Spinal cord (tissue), 10 donors: ENCODE measurements at places on chromosomes 3 and 15. TPM values are rescaled to one million over a fixed set of nuclear protein-coding genes. Genes with fewer than 3 reads are reported as not detected.

Gene GNL3
- 75.6 TPM for polyA plus RNA-seq

Gene CRTAP
- polyA plus RNA-seq, result 63.2 TPM

Gene GASK1A
- 5.2 TPM for polyA plus RNA-seq

Gene BTD
- polyA plus RNA-seq, result 15.2 TPM

Gene CLEC3B
- 91.2 TPM for polyA plus RNA-seq

DNA sequence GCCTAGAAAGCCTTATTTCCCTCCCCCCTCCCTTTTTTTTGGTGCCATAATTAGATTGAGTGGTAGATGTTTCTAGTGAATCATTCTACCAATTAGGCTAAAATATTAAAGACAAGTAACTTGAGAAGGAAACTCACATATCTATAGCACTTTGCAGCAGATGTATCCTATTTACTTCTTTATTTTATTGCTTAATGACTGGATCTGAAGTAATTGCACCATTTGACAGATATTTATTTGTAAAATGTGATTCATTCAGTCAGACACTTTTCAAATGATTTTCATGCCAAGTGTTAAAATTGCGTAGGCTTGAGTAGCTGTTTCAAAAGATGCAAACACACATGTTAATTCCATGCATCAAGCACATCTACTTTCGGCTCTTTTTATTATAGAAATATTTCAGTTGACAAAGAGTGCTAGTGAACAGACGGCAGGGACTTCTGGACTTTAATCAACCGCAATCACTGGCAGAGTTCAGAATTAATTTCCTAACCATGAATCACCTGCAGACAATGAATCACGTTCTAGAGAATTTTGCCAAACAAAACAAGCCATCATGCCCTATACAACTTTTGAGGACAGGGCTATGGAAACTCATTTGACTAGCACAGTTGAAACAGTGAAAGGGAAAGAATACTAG lies 636.8 kb downstream of the MECOM start:
- DNase-seq, result peak; percentile 54

GRCh38 chr3:140117096-140117526 lies 182.1 kb downstream of the CLSTN2 start:
- no peak for DNase-seq

DNA sequence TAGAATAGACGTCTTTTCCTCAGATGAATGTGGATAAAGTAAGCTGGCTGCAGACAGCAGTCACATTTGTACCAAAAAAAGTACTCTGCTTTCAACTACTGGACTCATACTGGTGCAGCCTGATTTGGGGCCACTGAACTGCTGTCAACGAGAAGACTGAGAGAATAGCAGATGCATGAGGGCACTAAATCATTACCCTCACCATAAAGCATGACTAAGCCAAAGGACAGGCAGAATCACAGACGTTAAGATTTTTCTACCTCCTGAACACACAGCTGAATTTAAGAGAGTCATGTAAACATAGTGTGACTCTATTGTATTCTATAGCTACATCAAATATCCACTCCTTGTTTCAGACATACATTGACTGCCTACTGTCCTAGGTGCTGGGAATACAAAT lies 67.8 kb upstream of the CDAN1 start:
- no peak for DNase-seq

DNA sequence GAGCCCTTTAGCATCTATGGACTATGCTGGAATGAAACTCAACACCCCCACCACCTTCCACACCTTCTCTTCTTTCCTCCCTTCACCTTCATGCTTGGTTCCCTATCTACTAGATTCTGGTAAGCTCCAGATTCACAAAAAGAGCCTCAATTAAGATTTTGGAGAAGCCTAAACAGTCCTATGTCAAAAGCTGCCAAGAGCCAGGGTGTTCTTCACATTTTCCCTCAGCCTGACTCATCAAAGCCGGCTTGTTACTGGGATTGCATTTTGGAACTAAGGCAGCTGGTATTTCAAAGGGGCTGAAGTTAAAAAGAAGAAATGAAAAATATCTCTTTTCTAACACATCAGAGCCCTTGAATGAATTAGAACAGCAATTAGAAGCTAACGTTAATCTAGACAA lies 247.7 kb downstream of the MYRIP start:
- no peak for DNase-seq

DNA sequence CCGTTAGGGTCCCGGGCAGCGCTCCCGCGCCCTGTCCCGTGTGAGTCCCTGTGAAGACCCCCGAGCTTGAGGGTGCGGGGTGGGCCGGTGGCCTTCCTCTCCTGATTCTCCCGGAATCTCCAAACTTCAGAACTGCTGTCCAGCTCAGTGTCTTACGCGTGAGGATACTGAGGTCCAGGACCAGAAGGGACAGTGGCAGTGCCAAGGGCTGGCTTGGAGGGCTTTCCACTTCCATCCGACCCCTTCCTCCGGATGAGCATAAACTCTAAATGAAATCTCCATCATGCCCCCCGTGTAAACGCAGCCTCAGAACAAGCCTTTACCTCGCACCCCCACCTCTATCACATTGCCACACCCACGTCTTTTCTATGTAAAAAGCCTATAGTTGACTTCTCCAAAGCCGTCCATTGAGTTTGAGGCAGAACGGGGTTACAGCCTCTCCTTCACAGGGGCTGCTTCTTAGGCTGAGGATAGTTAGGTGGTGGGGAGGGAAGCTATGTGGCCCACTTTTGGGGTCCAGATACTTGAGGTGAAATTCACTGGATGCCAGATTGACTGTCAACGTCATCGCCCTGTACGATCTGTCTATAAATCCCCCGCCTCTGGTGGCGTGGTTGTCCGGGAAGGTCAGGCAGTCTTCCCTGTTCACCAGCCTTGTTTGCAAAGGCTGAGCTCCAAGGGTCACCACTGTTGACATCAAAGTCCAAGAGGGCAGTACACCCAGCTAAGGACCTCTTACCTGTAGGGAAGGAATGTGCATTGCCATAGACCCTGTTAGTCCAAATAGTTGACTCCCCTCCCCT lies 1.1 kb downstream of the EDEM1 start:
- peak; percentile 22 for DNase-seq

DNA sequence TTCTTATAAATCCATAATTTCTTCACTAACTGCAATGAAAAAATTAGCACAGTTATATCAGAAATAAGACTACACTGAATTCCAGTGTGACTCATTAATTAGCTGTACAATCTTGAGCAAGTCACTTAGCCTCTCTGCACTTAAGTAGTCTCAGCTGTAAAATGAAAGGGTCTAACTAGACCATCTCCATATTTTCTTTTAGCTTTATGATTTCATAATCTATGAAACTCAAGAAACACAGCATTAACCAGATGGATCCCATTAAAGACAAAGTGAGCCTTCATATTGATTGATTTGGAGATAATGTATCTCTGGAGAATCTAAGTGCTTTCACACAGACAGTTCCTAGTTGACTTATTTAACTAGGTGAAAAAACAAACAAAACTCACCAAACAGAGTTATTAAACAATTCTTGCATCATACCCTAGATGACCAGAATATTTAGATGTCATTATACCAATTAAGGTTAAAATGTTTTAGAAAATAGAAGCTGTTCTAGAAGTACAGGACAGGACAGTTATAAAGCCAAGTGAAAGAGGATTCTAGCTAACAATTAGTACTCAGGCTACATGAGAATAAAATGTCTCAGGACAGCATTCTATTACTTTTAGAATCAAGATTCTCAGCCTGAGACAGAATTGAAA lies 11.2 kb downstream of the CSNK1G1 start:
- DNase-seq, result no peak

GRCh38 chr3:97658668-97659285 lies 105.8 kb upstream of the ARL6 start:
- no peak for DNase-seq

- DNase-seq, result no peak
Measured at GRCh38 chr15:73996267-73996666, 1.8 kb downstream of the PML start.

DNA sequence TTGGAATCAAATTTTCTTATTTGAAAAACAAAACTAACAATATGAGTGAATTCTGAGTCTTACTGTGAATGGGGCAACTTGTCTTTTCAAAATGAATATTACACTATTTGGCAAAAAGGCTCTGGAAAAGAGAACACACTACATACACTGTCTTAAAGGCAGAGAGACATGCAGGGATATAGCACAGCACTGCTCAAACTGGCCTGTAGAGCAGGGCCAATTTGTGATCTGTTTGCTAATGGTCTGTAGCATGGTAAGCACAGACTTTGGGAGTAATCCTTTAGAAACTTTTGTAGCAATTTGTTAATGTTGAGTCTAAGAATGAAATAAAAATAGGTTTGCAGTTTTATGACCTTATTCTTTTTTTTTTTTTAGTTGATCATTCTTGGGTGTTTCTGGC lies 679.8 kb upstream of the SGO1 start:
- DNase-seq, result no peak

DNA sequence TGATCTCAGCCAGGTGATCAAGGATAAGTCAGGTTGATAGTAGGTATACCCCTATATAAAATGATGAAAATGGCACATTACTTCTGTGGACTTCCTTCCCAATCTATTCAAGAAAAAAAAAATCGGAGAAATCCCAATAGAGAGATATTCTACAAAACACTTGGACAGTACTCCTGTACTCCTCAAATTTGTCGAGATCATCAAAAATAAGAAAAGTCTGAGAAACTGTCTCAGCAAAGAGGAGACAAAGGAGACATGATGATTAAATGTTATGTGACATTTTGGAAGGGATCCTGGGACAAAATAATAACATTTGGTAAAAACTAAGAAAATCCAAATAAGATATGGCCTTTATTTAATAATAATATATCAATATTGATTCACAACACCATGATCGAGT lies 94.6 kb downstream of the DCLK3 start:
- no peak for DNase-seq

DNA sequence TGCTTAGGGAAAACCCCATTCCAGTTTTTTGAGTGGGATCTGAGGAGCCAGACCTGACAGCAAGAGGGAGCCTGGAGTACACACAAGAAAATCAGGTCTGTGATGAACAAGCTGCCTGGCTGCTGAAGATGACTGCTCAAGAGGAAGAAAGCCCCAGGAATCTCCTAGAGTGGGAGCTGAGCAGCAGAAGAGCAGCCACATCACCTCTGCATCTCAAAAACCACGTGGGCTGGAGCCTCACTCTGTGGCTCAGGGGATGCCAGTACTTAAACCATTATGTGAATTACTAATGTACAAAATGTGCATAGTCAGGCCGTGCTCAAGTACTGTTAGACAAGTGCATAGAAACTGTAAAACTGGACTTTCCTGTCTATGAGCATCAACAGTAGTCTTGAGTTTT lies 52.4 kb downstream of the SLC9A9 start:
- peak; percentile 38 for DNase-seq

- no peak for DNase-seq
Measured at GRCh38 chr3:49636883-49637609, 37.1 kb upstream of the APEH start.

GRCh38 chr3:73563896-73564582 lies 60.7 kb downstream of the PDZRN3 start:
- no peak for DNase-seq

GRCh38 chr15:58285921-58286278 lies 145.9 kb upstream of the LIPC start:
- no peak for DNase-seq
